ENCODE measurements at places on chromosomes 13 and 19.

- no peak for DNase-seq
Measured at GRCh38 chr19:41906271-41906670, 22.0 kb downstream of the ERFL start.

DNA sequence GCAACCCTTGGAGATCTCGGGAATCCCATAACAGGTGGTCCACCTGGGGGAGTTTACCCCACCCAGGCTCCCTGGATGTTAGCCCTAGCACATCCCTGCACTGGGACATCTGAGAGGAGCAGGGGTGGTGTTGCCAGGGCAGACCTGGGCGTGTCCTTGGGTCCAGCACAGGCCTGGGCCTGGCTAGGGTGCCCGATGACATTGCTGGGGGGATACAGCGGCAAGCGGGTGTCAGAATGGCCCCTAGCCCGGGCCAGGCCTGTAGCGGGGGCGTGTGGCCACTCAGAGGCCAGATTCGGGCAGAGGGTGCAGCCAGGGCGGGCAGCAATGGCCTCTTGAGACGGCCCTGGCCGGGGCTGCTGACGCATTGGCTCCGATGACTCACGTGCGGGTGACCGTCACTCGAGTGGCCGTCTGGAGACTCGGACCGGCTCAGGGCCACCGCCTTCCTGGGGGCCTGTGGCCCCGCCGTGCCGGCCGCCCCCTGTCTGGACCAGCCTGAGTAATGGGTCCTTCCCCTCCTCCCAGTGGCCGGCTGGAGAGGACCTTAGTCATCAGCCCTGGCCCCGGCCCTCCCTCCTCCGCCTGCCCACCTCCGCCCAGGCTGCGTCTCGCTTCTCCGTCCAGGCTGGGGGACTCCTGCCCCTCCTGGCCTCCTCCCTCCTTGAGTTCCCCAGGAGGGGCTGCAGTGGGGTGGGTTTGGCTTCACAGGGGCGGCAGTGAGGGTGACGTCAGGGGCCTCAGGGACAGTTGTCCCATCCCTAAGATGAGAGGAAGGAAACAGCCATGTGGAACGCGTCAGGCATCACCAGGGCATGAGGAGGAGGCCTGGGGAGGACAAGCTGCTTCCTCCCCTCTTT, 23.2 kb upstream of the CRTC1 start:
- DNase-seq, result no peak

DNA sequence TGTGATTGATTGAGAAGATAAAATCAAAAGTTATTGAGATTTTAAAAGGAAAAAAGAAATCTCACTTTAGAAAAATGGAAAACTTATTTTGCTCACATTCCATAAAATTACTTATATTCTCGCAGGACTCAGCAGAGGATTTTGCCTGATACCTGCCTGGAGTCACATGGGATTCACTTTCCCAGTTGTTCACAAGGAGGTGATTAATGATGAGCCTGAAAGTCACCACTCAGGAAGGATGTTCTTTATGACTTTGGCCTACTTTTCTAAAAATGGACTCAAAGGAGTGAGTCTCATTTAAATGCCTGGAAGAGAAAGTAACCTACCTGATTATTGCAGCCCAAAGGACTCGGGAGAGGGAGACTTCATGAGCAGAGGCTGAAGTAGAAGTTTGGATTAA, 34.5 kb upstream of the FAM216B start:
- no peak for DNase-seq

DNA sequence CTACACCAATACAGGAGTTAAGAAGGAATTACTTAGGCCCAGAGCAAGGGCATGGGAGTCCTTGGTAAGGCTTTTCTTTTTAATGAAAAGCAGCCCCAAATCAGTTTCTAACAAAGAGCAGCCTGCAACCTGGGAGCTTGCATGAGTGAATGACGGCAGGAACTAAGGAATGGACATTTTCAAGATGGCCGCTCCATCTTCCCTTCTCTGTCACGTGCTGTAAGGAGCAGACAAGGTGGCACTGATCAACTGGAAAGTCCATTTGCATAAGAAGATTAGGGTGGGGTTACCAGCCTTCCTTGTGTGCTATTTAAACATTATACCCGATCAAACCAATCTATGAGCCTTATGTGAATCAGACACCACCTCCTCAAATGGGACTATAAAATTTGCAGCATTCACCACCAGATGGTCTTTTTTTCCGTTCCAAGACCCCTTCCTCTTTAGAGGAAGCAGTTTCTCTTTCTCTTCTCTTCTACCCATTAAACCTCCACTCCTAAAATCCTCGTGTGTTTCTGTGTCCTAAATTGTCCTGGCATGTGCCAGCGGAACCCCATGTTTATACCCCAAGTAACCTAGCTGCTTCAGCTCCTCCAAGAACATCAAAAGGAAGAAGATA, 2.8 kb upstream of the SIGLECL1 start:
- DNase-seq, result no peak

GRCh38 chr19:35868172-35868822, at the start of gene APLP1:
APLP1 (plus strand) TSS chr19:35868574; CDS start chr19:35868637, 63 bp downstream.
- no peak for DNase-seq

- no peak for DNase-seq
Measured at GRCh38 chr19:42203700-42204099, 13.8 kb downstream of the DEDD2 start.

Measured in stimulated activated CD4-positive, alpha-beta T cell treated with anti-CD3 and anti-CD28 coated beads, Interleukin-1b, Interleukin-23, amount 100 ng/mL, for 1 hour (primary cell).